ENCODE measurements at places on chromosomes 11 and 22.
A peak's percentile ranks its signal among the peaks of the same experiment; 100 is the strongest.

DNA sequence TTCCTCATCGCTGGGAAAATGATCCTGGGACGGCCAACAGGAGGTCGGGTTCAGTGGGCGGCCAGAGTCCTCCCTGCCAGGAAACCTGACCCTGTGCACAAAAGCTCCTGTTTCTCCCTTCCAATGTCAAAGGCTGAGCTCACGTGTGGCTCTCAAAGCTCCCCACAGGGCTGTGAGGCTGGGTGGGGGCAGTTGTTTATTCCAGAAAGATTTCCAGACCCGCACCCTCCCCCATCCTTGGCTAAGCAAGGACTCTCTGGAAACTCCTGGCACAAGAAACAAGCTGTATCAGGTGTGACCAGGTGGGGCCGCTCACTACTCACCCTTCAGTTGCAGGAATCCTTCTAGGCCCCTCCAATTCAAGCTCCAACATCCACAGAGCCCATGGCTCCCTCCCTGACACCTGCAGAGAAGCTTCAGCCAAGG lies 131.9 kb downstream of the SHANK2 start:
- H3K4me1 ChIP-seq, result peaks cover 4% of the 10 kb centered on the region
- H3K4me3 ChIP-seq, result no peak overlapping the region
- H3K36me3 ChIP-seq, result 0 out of 2 replicates have a peak, but pooled peaks cover 2% of the 10 kb centered on the region
- peak; percentile 70 for DNase-seq
- no peak overlapping the region for H3K27ac ChIP-seq

DNA sequence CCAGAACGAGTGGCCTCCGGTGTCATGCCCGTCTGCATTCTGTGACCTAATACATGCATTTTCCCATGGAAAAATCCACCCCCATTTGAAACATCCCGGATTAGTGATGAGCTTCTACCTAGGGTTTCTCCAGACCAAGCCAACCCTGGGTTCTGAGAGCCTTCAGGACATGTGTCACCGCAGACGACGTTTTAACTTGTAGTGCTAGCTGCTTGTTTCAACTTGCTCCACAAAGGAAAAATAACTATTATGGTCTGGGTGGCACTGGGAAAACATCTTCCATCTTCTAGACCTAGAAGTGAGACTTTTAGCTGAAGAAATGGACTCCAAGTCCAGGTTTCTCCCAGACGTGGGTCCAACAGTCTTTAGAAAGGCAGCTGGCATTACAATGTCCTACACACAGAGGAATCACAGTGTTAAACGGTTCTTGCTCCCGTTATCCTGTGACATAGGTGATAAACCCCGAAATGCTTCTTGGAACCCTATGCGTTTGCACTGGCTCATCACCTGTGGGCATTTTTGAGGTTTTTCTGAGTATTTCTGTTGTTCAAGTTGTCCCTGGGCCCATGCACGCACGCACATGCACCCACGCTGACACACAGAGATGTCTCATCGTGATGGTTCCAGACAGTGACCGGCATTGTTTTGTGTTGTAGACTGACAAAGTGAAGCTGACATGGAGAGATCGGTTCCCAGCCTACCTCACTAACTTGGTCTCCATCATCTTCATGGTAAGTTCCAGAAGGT lies 46.6 kb upstream of the FADD start:
- no peak overlapping the region for H3K4me3 ChIP-seq
- DNase-seq, result no peak
- no peak overlapping the region for H3K27ac ChIP-seq
- H3K27me3 ChIP-seq, result no peaks in the 10 kb centered on the region

DNA sequence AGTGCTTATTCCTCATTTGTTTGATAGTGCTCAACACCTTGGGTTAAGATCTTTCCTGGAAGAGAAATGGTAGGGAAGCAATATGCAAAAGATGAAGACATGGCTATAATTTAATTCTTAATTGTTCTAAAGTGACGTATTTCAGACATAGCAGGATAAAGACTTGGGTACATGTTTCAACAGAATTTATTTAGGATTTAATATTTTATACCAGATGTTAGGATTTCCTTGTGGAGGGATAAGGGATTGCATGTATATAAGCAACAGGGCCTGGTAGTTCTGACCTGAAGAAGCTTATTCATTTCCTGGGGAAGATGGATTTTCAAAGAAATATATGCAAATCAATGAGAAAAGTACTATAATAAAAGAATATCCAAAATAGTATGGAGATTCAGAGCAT lies 163.8 kb downstream of the FAT3 start:
- no peak overlapping the region for H3K4me3 ChIP-seq
- no peak overlapping the region for H3K27ac ChIP-seq
- no peaks in the 10 kb centered on the region for H3K27me3 ChIP-seq
- H3K4me1 ChIP-seq, result peaks cover 2% of the 10 kb centered on the region
- DNase-seq, result no peak
- no peaks in the 10 kb centered on the region for H3K36me3 ChIP-seq

DNA sequence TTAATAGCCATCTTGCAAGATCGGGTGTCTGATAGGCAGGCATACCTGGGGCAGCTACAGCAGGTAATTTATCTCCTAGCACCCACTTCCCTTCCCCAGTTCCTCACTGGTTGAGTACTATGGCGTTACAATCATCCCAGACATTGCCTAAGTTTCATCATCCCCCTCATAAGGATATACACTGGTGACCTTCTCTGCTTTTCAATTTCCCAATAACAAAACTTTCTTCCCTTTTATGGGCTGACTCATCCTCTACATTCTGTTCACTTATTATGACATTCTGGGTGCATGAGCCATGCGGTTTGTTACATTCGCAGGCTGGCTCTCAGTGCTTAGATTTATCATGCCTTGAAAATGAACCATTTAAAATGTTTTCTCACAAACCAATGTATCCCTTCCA lies 5.0 kb upstream of the MRPL11 start:
- H3K4me1 ChIP-seq, result no peaks in the 10 kb centered on the region
- no peak overlapping the region for H3K4me3 ChIP-seq
- no peaks in the 10 kb centered on the region for H3K36me3 ChIP-seq

- H3K36me3 ChIP-seq, result no peaks in the 10 kb centered on the region
- peaks cover 2% of the 10 kb centered on the region for H3K4me1 ChIP-seq
- no peak overlapping the region for H3K4me3 ChIP-seq
Measured at GRCh38 chr11:76033699-76034098, 172.6 kb downstream of the WNT11 start.

- no peaks in the 10 kb centered on the region for H3K4me1 ChIP-seq
- no peak overlapping the region for H3K27ac ChIP-seq
- H3K36me3 ChIP-seq, result no peaks in the 10 kb centered on the region
- H3K4me3 ChIP-seq, result no peak overlapping the region
Measured at GRCh38 chr11:73158356-73159051, 16.4 kb upstream of the FCHSD2 start.

DNA sequence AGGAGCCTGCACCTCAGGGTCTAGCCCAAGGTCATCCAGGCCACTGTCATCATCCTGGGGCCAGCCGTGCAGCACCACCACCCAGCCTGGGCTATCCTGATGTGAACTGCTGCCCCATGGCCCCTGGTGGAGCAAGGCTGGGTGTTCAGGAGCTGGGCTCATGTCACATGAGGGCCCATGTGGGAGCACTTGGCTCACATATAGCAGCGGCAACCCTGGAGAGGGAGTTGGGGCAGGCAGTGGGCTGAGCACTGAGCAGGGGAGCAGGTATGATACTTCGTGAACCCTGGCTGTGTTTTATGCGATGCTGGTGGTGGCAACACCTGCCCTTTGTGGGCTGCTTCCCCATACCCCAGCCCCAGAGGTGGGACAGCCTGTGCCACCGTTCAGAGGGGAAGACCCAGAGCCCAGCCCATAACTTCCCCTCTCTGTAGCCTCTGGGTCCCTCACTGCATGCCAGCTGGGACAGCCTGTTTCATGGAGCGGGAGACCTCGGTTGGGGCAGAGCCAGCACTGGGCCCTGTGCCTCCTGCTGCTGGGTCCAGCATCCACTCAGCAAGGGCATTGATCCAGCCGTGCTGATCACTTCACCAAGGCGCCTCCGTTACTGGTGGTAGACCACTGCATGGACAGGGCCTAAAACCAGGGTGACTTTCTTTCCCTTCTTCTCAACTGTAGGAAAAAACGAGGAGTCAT lies 62.5 kb upstream of the SUSD2 start:
- DNase-seq, result no peak
- H3K4me3 ChIP-seq, result no peak overlapping the region
- no peak overlapping the region for H3K27ac ChIP-seq
- no peaks in the 10 kb centered on the region for H3K27me3 ChIP-seq
- H3K36me3 ChIP-seq, result peaks cover 7% of the 10 kb centered on the region

DNA sequence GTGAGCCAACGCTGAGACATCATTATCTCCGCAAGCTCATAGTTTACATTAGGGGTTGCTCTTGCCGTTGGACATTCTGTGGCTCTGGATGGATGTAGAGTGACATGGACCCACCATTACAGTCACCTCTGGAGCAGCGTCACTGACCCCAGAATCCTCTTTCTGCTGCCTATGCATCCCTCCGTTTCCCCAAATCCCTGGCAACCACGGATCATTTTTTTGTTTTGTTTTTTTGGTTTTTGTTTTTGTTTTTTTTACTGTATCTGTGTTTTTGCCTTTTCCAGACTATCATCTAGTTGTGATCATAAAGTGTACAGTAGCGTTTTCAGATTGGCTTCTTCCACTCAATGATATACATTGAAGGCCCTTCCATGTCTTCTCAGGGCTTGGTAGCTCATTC lies 4.0 kb downstream of the PARVB start:
- H3K27ac ChIP-seq, result no peak overlapping the region
- H3K36me3 ChIP-seq, result no peaks in the 10 kb centered on the region
- H3K4me1 ChIP-seq, result peaks cover 3% of the 10 kb centered on the region

GRCh38 chr11:12885717-12886239 lies 123.3 kb upstream of the RASSF10 start:
- H3K36me3 ChIP-seq, result 0 out of 2 replicates have a peak, but pooled peaks cover 7% of the 10 kb centered on the region
- no peak overlapping the region for H3K4me3 ChIP-seq
- H3K27ac ChIP-seq, result no peak overlapping the region
- no peaks in the 10 kb centered on the region for H3K27me3 ChIP-seq

DNA sequence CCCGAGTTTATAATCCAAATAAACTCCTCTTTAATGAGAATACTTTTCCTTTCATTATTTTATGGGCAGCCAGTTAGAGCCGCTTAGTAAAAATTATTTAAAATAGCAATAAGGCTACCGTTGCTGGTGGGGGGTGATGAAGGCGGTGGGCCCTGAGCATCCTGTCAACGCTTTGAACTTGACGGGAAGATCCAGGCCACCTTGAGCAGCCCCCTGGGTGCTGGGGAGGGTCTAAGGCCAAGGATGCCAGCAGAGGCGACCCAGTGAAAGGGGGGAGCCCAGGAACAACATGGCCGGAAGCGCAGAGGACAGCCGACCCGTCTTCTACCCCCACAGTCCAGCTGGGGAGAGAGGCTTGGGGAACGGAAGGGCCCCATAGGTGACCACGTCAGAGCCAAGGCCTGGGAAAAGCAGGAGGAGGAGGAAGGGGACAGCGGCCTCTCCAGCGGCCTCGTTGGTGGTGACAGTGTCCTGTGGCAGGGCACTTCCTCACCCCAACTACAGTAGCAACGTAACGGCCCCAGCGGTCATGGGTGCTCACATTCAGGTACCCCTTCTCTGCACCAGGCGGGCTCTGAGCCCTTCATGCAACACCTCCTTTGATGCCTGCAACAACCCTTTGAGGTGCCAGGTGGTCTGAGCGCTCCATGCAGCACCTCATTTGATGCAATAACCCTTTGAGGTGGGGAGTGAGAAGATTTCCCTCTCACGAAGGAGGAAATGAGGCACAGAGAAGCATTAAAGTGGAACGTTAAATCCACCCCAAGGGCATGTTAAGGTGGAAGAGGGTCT lies 695.3 kb downstream of the TBC1D22A start:
- no peaks in the 10 kb centered on the region for H3K27me3 ChIP-seq
- no peak overlapping the region for H3K27ac ChIP-seq
- no peak overlapping the region for H3K4me3 ChIP-seq
- H3K36me3 ChIP-seq, result no peaks in the 10 kb centered on the region
- DNase-seq, result no peak

GRCh38 chr22:28075358-28075981 lies 156.4 kb upstream of the PITPNB start:
- no peaks in the 10 kb centered on the region for H3K27me3 ChIP-seq
- H3K27ac ChIP-seq, result no peak overlapping the region
- H3K4me1 ChIP-seq, result no peaks in the 10 kb centered on the region
- no peaks in the 10 kb centered on the region for H3K36me3 ChIP-seq

DNA sequence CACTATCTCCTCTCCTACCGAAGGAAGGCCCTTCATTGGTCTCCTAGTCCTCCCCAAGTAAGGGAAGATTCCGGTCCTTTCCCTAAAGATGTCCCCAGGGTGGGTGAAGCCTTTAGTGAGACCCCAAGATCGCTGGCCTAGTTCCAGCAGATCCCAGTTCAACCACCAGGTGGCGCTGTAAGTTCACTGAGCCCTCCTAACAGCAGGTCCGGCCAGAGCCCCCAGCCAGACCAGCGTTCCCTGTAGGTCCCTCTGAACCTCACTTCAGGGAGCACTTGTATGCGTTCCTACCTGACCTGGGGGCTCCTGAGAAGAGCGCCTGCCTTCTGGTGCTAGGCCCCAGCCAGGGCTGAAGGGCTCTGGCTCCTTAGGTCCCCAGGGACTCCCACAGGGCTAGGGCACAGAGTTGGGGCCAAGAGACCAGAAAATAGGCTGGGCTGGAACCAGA lies 38.1 kb downstream of the LMO1 start:
- peak; percentile 93 for DNase-seq
- no peaks in the 10 kb centered on the region for H3K36me3 ChIP-seq
- H3K27me3 ChIP-seq, result no peaks in the 10 kb centered on the region
- peaks cover 5% of the 10 kb centered on the region for H3K4me1 ChIP-seq

GRCh38 chr22:21839765-21840140 lies 27.7 kb downstream of the MAPK1 start:
- 0 out of 2 replicates have a peak, but pooled peaks cover 2% of the 10 kb centered on the region for H3K4me1 ChIP-seq
- H3K36me3 ChIP-seq, result no peaks in the 10 kb centered on the region
- H3K27ac ChIP-seq, result no peak overlapping the region
- H3K27me3 ChIP-seq, result no peaks in the 10 kb centered on the region

DNA sequence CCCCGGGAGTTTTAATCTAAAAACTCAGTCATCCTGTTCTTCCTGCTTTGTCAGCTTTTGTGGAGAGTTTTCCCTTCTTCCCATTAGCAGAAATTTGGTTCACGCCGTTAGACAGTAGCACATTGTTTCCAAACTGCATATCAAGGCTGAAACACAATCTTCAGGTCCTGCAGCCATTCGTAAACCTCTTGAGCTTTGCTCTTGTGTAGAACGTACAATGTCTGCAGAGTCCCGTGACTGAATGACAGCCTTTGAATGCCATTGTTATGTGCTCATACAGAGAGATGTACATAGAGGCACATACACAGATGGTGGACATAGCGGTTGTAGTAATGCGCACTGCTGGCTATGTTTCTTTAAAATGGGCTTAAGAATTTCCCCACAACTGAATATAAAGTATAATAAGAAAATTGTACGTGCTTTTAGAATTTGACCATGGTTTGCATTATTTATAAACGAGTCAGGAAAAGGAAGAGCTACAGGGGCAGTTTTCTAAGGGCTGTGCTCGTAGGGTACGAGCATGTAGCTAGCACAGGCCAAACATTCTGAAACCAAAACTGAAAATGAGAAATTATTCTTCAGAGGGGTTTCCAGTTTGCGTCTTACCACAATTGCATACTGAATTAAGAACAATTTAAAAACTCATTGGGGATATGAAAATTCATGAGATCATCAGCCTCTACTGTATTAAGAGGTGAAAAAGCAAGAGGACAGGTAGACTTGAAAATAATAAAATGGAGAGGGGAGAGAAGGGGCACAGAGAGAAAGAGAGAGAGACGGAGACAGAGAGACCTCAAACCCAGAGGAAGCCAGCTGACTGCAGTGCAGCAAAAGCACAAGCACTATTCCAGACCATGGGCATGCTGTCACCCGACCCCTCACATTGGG lies 310.1 kb downstream of the CADM1 start:
- no peak for DNase-seq
- H3K27ac ChIP-seq, result no peak overlapping the region
- no peaks in the 10 kb centered on the region for H3K27me3 ChIP-seq
- H3K4me1 ChIP-seq, result no peaks in the 10 kb centered on the region
- H3K4me3 ChIP-seq, result no peak overlapping the region

All from iPS DF 6.9 (cell line).